ENCODE measurements at places on chromosomes 2 and 18.

- no peak for DNase-seq
Observed at GRCh38 chr2:190119923-190120590, 57.5 kb upstream of the MSTN start.

DNA sequence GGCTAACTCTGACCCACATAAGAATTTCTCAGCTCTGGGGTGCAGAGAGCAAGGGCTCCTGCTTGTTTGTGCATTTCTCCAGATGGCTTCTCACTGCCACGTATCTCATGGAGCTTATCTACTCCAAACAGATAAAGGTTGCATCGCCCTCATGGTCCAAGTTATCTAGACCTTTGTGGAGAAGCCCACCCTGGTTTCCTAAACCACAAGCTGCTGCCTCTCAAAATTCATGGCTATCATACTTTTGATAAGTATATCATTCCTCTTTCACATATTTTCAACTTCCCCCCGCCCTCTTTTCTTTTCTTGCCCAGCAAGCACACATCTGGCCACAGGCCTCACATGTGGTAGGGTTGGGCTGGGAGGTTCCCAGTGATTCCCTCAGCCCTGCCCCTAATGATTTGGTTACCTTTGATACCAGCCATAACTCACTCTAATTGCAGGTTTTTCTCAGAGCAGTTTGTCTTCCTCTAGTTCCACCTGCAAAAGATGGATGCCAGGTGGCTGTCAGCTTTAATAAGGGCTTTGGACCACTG, 146.0 kb downstream of the RHBDD1 start:
- no peak for DNase-seq

DNA sequence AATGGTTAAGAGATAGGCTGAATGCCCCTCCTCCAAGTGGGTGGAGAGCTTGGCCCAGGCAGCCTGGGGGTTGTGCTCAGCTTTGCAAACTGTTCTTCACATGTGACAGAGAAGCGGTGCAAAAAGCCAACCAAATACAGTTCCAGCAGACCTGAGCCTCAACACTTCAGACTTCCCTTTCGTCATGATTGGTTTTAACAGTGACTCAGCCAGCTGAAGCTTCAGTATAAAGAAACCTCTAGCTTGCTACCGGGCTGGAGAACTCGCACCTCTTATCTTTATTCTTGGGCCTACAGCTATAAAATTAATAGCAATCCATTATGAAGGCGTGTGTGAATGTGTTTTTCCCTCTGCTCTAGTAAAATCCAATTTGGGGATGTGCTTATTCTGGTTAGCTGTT, 20.0 kb downstream of the SETBP1 start:
- DNase-seq = no peak

DNA sequence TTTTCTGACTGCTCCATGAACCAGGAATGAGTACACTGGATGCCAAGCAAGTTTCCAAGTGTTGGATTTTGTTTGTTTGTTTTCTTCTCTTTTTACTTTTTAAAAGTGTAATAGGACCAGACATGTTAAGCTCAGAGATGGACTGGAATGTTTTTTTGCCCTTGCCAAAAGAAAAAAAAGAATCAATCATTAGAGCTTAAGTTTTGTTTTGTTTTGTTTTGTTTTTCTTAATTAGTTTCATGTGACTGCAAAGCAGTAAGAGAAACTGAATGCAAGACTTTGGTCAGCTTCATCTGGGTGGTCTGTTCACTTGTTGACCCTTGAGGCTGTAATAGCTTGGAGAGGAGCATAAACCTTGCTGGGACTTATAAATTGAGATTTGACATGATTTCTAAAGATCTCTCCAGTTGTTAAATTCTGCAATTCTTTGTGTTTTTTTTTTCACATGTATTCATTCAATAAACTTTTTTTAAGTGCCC, 42.4 kb upstream of the SLC1A4 start:
- DNase-seq = no peak

DNA sequence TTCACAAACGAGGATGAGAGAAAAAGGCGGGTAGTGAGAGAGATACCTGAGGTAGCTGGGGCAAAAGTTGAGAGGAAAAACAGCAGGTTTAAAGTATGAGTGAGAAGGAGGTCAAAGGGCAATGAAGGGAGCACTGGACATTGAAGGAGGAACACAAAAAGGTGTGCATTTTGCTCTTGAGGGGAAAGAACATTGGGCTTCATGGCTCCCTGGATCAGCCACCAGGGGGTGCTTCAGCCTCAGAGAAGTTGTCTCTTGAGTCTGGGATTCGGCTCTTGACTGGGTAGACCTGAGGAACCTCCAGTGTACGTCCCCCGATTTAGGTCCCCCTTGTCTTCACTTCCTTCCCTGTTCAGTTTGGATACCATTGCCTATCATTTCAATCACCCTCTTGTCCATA, 128.5 kb downstream of the RAPGEF4 start:
- no peak for DNase-seq

DNA sequence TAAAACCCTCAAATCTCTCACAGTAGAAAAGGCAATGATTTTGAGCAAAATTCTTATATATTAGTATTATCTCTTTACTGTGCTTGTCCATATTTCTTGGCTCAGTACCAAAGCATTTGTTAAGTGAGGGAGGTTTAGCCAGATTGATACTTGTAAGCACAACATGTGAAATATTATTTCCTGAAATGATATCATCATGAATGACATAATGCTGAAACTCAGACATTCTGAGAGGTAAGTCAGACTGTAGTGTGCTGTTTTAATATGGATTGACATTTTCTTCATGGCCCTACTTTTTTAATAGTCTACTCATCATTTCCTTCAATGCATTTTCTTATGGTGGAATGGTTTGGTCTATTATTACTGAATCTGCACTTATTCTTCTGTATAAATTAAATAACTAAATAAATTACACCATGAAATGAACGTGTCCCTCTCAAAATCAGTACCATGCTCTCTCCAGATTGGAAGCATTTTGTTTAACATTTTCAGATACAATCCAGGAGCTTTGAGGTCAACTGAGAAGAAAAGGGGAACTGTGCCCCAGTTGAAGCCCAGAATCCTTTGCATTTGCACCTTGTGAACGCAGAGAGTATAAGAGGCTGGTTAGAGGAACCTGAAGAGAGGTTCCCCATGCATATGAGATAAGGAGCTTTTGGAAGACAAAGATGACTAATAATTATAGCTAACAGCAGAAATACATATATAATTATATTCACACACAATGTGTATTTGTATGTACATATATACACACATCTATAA, 50.1 kb upstream of the CRACDL start:
- DNase-seq = no peak

GRCh38 chr2:239958473-239958765, 66.7 kb downstream of the NDUFA10 start:
- DNase-seq = no peak

DNA sequence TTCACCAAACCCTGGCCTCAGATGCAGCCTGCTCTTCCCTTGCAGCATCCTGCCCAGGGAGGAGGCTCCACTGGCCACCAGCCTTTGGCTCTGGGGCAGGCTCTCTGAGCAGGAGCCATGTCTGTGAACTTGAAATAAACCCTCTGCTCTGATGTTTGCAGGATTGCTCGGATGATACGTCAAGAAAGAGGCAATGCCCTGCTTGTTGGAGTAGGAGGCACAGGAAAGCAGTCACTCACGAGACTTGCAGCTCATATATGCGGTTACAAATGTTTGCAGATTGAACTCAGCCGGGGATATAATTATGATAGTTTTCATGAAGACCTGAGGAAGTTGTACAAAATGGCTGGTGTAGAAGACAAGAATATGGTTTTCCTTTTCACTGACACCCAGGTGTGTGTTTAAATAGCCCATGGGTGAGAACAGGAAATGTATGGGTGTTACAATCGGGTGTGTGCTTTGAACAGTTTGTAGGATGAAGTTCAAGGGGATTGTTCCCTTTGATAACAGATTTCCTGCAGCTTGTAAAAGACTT, 177.9 kb downstream of the DNAH6 start:
- DNase-seq = no peak

DNA sequence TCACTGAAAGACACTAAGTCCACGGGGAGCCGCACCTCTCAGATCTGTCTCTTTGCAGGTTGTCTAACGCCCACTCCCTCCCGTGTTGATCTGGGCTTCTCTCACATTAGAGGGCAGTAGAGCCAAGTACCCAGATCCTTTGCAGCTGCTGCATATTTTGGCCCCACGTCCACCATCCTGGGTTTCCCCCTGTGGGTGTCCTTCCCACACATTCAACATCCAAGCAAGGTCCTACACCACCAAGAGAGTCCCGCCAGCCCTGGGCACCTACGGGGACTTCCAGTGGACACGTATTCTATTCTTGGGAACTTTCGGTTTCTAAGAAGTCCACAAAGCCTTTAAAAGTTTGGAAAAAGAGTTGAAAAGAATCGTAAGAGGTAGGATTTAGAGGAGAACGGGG, 116.6 kb downstream of the ATL2 start:
- no peak for DNase-seq

DNA sequence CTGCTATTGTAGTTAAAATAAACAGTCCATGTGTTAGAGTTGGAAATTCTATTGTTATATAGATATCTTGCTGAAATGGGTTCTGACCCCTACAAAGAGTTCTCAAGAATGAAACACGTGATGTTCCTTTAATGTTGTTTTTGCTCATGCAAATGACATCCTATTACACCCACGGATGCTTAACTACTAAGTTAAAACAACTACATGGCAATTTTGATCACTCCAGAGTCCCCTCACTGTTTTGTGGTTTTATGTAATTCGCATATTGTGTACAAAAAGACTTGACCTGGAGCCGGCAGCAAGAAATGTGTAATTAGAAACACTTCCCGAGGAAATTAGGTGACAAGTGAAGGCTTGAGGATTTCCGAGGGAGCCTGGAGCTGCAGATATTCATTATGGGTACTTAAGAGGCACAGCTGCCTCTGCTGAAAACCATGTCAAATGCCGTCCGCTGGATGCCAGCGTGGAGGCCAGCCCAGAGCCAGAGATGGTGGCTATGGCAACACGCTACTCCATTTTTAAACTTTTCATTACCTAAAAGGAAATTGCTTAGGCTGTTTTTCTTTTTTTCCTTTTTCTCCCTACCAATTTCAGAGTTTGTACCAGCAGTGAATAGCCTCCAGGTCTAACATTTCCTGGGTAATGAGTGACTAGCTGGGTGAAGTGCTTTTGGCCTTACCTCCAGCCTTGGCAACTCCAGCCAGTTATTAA, 21.0 kb upstream of the CABLES1 start:
- no peak for DNase-seq

DNA sequence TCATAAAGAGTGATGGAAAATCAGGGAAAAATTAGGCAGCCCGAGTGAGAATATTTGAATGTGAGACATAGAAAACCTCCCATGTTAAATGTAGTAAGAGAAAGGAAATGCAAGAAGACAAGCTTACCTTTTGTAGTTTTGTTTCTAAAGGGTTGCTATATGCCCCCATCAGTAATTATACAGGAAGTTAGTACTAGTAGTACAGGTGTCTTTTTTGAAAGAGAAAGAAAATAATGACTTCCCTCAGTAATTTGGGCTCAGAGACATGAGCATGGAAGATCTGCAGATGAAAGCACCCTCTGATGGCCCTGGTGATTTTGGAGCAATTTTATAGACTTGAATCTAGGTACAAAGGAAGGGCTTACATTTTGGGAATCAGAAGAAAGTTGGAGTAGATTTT, 80.8 kb downstream of the RHBDD1 start:
- no peak for DNase-seq

GRCh38 chr2:133461484-133461883, 106.8 kb downstream of the NCKAP5 start:
- no peak for DNase-seq

- DNase-seq = no peak
Observed at GRCh38 chr2:215863687-215864086, 149.7 kb downstream of the MREG start.

DNA sequence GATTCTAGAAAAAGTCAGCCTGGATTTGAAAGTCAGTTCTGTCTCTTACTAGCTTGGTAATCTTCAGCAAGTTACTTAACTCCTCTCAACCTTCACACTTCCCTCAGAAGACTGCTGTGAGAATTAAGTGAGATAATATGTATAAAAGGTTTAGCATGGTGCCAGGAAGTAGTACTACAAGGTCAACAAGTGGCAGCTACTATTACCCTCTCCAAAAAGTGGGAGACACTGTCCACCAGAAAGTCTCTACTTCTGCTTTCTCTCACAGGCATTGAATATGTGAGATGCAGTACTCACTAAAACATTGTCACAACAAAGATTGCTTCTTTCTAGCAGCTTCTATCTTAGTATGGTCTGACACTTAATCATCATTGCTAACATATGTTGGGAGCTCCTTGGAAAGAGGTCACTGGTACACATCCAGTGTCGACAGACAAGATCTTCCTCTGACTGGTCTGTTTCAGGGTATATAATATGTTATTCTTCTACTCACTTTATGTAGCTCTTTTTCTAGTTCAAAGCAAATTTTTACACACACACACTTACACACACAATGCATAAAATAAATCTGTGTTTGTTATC, 47.9 kb downstream of the DOCK10 start:
- no peak for DNase-seq

DNA sequence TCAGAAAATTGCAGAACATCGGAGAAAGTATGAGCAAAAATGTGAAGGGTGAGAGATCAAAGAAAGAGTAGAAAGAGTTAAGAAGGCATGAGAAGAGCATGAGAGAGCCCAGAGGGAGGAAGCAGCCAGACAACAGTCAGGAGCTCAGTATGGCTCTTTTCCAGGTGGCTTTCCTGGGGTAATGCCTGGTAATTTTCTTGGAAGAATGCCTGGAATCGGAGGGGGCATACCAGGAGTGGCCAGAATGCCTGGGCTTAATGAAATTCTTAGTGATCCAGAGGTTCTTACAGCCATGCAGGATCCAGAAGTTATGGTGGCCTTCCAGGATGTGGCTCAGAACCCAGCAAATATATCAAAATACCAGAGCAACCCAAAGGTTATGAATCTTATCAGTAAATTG, 271.8 kb upstream of the TFPI start:
- no peak for DNase-seq

DNA sequence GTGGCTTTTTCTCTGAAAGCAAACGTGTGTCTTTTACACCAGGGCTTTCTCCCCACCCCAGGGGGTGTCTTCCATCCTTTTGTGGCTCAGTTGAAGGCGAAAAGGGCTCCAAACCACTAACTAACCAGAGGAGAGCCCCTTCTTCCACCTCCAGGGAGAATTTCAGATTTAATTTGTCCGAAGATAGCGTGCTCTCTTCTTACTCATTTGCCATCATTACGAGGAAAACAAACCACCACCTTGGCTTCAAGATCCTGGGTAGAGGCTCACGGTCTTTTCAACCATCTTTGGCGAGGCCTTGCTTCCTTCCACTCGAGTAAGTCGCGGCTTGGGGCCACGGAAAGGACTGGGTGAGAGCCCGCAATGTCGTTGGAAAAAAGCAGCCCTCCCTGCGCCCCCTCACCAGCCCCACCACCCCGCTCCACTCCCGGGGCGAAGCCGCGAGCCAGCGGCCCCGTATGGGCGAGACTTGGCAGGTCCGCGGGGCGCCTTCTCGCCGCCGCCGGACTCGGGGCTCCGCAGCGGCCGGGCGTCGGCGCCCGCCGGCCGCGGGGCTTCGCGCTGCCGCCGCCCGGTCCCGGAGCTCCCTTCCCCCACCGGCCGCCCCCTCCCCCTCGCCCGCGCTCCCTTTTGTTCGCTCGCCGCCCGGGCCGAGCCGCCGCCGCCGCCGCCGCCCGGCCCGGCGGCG, 1.7 kb upstream of the ZNF532 start:
- no peak for DNase-seq

- no peak for DNase-seq
Observed at GRCh38 chr2:55224761-55225261, 7.3 kb downstream of the CLHC1 start.
